ENCODE measurements at places on chromosomes 1 and 21.

- no peak for DNase-seq
These were observed 20.0 kb downstream of the CDC73 start for GRCh38 chr1:193141804-193142203.

DNA sequence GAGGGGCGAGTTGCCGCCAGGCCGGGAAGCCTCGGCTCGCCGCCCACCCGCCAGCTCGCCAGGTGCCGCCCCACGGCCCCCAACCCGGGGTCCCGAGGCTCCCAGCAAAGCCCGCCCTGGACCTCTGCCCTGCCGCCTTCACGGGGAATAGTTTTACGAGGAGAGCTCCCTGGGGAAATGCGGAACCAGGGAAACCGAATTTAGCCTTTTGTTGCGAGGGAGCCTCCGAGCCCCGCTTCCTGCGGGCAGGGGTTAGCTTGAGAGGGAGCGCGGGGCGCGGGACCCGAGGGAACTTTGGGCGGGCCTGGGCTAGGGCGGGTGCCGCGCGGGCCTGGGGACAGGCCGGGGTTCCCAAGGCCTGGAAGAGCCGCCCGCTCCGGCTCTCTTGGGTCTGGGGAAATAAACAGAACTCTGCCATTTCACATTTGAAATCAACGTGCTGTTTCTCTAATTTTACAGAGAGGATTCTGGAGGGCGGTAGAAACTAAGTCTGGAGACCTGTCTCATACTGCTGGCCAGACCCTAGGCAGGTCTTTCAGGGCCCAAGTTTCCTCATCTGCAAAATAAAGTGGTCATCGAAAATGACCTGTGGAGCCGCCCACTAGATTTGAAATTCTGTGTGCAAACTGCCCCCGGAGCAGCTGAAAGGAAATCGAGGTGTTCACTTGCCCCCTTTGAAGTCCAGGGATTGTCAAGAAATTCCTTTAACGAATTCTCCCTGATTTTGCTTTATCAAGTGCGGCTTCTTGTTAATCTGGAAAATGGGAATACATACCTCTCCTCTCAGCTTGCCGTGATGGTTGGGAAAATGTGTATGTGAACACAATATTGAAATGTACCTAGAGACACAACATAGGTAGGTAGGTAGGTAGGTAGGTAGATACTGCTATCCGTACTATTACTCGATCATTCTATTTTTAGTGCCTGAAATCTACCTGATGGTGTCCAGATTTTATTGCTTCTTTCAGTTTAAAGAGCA, 749 bp upstream of the GLUL start:
- DNase-seq = no peak

- no peak for DNase-seq
These were observed 15.8 kb downstream of the TSPAN2 start for GRCh38 chr1:115073298-115074087.

DNA sequence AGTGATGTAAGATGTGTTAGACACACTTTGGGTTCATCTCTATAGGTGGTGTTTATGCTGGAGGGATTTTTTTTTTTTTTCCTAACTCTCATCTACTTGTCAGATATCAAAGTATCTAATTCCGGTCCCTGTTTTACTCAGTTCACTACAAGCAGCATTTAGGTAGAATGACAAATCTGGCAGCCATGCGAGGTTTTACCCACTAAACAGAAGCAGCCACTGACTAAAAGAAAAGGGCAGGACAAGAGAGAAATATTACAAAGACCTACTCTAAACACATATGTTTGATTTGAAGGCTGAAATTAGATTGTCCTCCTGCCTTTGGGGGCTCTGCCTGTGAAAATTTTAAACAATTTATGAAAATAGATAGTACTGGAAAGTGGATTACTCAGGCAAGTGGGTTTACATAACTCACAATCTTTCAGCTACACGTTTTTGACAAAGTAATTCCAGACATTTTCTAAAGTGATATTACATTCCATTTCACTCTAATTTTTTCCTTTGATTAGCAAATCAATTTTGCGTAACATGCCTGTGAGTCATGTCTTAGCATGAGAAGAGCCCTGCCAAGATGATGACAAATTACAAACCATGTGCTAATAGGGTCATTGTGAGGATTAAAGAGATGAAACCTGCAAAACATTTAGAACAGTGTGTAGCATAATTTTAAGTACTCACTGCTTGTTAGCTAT, 172.6 kb downstream of the PLA2G4A start:
- DNase-seq = no peak

DNA sequence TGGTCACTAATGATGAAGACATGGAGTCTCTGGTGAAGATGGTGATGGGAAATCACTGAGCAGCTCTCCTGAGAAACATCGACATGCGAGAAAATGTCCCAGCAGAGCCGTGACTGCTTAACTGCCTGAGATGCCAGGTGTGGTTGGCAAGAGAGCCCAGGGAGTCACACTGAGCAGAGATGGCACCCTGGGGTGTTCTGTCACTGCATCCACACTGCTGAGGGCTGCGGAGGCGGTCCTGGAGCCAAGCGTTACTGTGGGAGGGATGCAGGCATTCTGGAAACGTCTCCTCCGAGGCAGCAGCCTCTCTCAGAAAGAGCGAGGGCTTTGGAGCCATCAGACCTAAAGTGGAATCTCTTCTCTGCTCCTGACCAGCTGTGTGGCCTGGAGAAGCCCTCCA, 57.2 kb downstream of the EPHB2 start:
- no peak for DNase-seq

- no peak for DNase-seq
These were observed 10.1 kb downstream of the HSPG2 start for GRCh38 chr1:21926814-21927532.

DNA sequence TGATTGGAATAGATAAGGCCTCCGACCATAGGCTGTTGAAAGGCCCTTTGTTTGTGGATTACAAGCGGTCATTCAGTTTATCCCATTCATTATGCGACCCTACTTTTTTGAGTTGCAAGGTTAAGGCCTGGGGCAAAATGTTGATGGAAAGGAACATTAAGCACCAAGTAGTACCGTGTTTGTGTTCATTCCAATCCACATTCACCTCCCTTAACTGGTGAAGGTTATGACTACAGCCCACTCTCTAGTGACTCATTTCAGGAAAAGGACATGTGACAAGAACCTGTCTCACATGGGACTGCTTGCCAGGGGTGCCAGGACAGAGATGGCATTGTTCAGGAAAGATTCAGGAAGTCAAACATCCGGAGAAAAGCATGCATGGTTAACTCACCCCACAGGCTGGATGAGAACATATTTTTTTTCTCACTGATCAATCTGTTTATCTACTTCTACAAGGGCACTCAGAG, 81.6 kb downstream of the CD58 start:
- no peak for DNase-seq

- no peak for DNase-seq
These were observed 7.6 kb downstream of the DR1 start for GRCh38 chr1:93353286-93353685.

GRCh38 chr21:15893902-15894301, 164.1 kb downstream of the USP25 start:
- DNase-seq = no peak

- DNase-seq = no peak
These were observed 892.3 kb downstream of the LTN1 start for GRCh38 chr21:28100366-28100765.

DNA sequence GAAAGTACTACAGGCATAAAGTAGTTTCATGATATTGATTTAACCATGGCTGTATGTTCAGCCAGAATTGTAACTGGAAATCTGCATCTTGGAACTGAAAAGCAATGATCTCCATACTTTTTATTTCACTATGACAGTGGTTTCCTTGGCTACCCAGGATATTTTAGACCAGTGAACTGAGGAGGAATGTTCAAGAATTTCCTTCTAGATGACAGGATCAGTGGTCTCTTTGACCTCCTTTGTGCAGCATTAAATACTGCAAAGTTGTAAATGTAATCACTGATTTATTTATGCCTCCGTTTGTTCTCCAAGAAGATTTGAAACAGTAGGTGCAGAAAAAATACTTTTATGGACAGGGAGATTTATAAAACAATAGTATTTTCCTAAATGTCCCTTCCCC, 39.5 kb downstream of the VPS13D start:
- DNase-seq = no peak

DNA sequence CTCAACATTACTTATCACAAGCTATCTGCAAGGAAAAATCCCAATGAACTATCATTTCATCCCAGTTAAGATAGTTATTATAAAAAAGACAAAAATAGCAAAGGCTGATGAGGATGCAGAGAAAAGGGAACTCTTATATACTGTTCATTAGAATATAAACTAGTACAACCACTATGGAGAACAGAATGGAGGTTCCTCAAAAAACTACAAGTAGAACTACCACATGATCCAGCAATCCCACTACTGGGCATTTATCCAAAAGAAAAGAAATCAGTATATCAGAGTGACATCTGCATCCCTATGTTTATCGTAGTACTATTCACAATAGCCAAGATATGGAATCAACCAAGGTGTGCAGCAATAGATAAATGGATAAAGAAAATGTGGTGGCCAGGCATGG, 4.9 kb upstream of the C1orf185 start:
- DNase-seq = no peak

DNA sequence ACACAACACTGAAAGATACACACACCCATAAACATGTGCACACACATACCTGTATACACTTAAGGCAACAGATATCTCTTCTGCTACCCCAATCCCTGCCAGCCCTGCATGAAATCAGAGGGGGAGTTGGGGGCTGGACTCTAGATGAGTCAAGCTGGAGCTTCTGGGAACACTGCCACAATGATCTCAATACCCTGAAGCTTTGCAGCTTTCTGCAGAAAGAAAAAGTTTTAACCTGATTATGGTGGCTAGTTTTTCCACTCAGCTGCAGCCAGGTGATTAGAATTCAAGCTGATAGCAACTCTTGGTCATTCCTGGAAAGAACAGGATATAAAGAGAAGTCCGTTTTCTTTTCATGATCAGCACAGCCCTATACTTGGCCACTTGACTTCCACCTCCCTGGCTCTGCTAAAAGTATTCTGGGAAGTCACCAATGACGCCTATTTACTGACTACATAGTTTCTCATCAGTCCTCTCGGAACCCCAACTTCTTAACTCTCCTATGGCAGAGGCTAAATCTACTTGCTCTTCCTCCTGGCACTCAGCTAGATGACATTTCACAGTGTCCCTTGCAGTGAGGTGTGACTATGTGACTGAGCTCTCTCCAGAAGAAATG, 20.7 kb upstream of the DNASE2B start:
- DNase-seq = no peak

DNA sequence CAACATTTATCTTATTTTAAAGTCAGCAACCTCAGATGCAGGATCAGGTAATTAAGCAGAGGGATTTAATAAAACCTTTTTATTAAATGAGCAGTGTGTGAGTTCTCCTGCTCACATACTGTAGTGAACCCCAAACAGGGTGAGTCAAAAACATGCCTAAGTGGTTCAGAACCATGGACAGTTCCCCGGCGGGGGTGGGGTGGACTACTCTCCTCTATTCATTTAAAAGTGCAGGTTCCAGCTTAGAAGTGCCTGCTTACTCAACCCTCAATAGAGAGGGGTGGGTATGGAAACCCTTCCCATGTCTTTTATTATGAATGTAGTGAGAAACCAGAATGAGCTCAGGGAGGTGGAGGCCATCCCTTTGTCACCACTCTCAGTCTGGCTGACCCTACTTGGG, 397.9 kb downstream of the HHAT start:
- peak; percentile 7 for DNase-seq

GRCh38 chr1:109863667-109864046, 47.0 kb upstream of the CSF1 start:
- DNase-seq = no peak

DNA sequence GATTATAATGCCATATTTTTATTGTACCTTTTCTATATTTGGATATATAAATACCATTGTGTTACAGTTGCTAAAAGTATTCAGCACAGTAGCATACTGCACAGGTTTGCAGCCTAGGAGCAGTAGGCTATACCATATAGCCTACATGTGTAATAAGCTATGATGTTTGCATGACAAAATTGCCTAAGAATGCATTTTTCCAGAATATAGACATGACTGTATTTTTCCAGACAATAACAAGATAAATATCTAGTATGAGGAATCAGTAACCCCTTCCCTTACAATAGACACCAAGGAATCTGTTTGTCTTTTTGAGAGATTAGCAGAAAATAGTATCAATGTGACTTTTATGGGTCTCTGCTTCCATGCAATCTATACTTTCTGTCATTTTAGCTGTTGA, 228.6 kb downstream of the GRIK1 start:
- no peak for DNase-seq

- DNase-seq = no peak
These were observed 123.7 kb downstream of the UBE2U start for GRCh38 chr1:64327119-64327518.

- DNase-seq = no peak
These were observed 117.4 kb upstream of the PAXBP1 start for GRCh38 chr21:32888971-32889370.

DNA sequence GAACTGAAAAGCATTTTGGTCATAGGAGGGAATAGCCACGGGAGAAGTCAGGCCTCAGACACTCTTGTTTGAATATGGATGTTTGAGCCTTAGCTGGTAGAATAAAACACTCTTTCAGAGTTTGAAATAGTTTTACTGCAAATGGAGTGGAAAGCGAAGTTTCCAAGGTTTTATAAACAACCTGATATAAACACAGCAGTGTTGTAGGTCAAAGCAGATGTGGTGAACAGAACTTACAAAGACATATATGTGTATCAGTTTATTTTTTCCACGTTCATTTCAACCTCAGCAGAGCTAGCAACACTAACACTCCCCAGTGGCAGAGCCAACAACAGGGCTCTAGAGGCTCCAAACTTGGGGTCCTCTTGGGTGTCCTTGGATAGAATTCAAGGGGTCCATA, 89.9 kb downstream of the WLS start:
- DNase-seq = no peak

DNA sequence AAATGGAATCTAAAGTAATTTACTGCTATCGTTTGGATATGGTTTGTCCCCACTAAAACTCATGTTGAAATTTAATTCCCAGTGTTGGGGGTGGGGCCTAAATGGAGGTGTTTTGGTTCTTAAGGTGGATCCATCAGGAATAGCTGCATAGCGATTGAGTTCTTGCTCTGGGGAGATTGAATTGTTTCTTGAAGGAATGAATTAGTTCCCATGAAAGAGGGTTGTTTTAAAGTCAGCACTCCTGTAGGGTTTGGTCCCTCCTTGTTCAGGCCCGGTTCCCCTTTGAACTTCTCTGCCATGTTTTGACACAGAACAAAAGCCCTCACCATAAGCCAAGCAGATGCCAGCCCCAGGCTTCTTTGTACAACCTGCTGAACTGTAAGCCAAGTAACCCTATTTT, 170.9 kb downstream of the COL11A1 start:
- no peak for DNase-seq

GRCh38 chr1:202171292-202172014, 11.1 kb upstream of the PTPN7 start:
- DNase-seq = no peak

- DNase-seq = no peak
These were observed 74.4 kb upstream of the ZNF648 start for GRCh38 chr1:182135946-182136345.

DNA sequence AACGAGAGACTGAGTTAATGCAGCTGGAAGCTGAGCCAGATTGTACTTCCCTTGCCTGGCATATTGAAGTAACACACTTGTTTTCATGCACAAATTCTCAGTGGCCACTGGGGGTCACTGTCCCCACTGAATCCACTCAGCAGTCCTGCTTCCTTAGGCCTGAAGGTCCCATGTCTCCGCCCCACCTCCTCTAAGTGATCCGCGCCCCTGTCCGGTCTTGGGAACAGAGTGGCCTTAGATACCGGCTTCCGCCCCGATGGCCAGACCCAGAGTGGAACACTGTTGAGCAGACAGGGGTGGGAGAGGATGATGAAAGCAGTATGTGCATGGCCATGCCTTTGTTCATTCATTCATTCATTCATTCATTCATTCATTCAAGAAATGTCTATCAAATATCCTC, 34.8 kb downstream of the CHAF1B start:
- DNase-seq = peak; percentile 11

Measured in stimulated activated CD8-positive, alpha-beta memory T cell treated with anti-CD3 and anti-CD28 coated beads, Interleukin-4, amount 100 ng/mL, for 24 hours (primary cell).